NCI-H187 (cell line): ENCODE measurements at places on chromosomes 7 and 10.

DNA sequence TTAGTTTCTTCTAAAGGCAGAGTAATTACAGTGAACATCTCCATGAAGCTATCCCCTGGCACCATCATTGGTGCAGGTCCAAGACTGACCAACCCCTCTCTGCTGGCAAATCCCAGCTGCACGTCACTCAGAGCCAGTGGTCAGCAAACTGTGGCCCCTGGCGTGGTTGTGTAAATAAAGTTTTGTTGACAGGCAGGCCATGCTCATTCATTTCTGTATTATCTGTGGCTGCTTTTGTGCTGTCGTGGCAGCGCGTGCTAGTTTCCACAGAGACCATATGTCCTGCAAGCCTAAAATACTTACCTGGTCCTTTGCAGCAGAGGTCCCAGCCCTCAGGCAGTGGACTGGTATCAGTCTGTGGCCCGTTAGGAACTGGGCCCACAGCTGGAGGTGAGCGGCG lies 117.6 kb upstream of the NPS start:
- no peak for DNase-seq

- DNase-seq: no peak
Observed at GRCh38 chr10:33749067-33749735, 414.7 kb upstream of the NRP1 start.

- no peak for DNase-seq
Observed at GRCh38 chr7:37728747-37729146, 45.2 kb downstream of the GPR141 start.

- DNase-seq: no peak
Observed at GRCh38 chr7:147207988-147208387, 1091.4 kb downstream of the CNTNAP2 start.

GRCh38 chr7:134727711-134728110 lies 51.7 kb upstream of the CALD1 start:
- DNase-seq: no peak

GRCh38 chr10:87054373-87055295 lies 34.5 kb downstream of the FAM25A start:
- DNase-seq: no peak

DNA sequence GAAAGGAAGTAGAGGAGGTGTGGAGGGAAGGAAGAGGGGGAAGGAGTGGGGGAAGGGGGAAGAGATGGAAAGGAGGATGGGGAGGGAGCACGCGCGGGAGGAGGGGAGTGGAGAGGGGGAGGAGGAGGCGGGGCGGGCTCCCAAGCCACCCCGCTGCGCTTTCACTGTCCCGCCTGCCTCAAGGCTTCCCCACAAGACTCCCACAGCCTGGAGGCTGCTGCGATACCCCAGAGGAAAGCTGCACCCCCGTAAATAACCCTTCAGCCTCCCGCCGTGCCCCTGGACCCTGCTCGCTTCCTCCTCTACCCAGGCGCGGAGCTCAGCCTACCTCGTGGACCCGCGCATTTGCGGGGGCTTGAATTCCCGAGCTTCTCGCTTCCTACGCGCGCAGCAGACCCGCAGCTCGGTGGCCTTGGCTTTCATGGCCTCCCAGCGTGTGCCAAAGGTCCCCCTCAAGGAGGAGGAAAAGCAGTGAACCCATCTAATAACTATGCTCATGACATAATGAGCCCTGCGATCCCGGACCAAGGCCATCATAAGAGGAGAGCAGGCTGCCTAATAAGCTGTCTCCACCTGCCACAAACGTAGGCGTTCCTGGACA lies at the start of gene C10orf67:
TSS of gene C10orf67 (minus strand) at position 557 of the 601 bp plus-strand sequence. CDS start at position 534, 23 bp downstream.
- DNase-seq: no peak

- no peak for DNase-seq
Observed at GRCh38 chr10:21531164-21531563, 2.9 kb upstream of the MLLT10 start.
